Dorsolateral prefrontal cortex (tissue), 122 donors: ENCODE measurements at places on chromosomes 6 and 20.
A peak's percentile ranks its signal among the peaks of the same experiment; 100 is the strongest.

- no peak for DNase-seq
These were observed 204.8 kb downstream of the ADGB start for GRCh38 chr6:146803601-146804000.

DNA sequence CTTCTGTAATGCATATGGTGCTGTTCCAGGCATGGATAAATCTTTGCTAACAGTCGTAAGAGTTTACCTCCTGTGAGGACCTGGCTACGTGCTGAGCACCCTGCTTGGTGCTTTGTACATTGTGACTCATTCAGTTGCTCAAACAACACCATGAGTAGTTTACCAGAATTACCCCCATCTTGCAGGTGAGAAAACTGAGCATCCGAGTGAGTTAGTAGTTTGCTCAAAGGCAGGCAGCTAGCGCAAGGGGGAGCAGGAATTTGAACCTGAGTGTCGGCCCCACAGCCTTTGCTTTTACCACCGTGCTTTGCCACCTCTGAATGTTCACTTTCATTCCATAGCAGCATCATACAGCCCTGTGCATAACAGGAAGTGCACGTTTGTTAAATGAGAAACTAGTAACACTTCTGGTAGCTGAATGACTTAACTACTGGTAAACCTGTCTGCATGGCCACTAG lies 121.9 kb downstream of the MTHFD1L start:
- no peak for DNase-seq

DNA sequence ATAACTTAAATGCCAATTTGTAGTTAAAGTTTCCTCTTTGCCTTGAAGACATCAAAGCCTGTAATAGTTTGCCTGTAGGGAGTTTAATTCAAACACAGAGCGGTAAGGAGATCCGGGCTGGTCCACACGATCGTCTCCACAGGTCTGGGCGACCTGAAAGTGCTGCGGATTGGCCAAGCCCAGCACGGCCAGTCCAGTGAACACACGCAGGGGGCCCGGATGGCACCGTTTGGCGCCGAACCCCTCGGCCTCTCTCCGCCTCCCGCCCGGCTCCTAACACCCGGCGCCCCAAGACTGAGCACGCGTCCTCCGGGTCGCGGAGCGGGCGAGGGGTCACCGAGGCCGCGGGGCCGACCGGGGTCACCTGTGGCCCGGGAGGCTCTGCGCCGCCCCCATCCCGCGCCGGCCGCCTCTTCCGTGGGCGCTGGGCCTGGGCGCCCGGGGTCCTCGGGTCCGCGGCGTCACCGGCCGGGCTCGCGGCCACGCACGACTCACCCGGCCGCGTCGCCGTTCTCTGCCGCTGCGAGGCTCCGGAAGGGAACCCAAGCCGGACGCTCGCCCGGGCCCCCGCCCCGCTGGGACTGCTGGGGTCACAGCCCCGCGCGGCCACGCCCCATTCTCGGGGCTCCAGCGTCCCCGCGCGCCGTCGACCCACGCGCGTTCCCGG lies 481 bp downstream of the SERPINB6 start:
- DNase-seq = peak; percentile 71

- no peak for DNase-seq
These were observed 1.6 kb downstream of the SRPK1 start for GRCh38 chr6:35919085-35919826.

DNA sequence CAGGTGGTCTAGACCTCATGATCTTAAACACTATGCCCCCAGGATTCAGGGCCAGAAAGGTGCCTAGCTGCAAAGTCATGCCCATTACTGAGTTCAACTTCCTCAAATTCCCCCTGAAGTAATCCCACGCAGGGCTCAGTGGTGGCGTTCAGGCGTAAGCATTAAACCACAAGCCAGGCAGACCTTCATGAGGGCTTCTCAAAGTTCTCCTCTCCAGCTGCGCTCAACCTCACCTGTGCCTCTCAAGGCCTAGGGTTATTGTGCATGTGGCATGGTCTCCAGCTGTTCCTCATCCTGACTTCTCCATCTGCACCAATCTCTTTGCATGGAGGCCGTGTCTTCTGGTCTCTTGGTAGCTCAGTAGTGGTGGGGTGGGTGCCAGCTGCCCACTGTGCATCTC lies 113.6 kb downstream of the TSHZ2 start:
- no peak for DNase-seq

- no peak for DNase-seq
These were observed 49.7 kb downstream of the BCAS4 start for GRCh38 chr20:50844430-50845100.

GRCh38 chr6:37303091-37303660 lies 45.2 kb upstream of the TMEM217 start:
- DNase-seq = no peak
